Left ventricle myocardium superior (tissue), 1 donor: ENCODE measurements at places on chromosomes 1 and 21.

DNA sequence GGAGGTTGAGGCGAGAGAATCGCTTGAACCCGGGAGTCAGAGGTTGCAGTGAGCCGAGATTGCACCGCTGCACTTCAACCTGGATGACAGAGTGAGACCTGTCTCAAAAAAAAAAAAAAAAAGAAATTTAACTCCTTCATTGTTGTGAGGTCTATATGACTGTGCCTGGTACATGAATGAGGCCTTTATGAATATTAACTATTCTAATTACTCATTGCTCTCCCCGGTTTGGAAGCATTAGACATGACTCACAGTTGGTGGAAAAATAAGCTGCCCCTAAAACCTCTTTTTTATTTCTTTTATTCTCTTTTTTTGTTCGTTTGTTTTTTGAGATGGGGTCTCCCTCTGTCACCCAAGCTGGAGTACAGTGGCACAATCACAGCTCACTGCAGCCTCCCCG, 3.3 kb downstream of the NPPB start:
- DNase-seq = no peak

DNA sequence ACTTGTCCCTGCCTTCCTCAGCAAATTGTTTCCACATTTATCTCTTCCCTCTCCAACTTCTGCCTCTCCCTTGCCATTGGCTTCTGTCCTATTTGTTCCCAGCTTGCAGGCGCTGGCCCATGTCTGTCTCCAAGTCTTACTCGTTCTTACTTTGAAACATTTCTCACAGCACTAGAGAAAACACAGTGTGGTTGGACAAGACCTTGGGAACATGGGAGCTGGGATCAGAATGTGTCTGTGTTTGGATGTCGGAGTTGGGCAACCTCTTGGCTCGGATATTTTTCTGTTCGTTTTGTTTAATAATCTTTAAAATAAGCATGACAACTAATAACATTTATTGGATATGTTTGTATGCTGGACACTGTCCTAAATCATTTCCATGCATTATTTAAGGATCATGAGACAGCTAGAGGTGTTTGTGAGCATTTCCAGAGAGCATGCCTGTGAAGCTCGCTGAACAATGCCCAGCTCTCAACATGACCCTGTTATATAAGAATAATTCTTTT, 5.9 kb upstream of the BRWD1 start:
- DNase-seq = peak; percentile 62

DNA sequence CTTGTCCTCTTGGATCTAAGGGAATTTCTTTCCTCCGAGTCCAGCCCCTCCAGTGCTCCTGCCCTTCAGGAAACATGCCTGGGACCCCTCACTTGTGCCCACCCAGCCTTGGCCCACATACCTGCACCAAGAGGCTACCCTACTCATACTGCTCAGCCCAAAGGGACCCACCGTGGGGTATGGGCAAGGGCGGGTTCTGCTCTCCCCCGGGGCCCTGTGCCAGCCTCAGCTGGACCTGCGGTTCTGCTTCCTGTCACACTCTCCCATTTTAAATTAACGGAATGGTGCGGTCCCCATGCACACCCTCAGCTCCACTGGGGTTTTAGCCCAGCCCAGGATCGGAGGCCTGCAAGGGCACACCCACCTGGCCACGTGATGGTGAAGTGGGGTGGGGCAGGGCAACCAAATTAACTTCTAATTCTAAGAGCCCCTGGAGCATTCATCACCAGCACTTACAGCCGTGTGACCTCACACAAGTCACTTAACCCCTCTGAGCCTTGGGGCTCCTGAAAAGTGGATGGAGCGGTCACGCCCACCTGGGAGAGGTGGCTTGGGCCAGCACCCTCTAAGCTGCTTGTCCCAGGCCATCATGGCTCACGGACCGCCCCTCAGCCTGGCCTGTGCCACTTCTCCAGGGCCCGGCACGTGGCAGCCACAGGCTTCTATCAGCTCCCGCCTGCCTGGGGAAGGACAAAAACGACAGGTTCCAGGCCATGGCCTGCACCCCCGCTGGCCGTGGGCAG, 28.3 kb downstream of the TP73 start:
- DNase-seq = peak; percentile 7

DNA sequence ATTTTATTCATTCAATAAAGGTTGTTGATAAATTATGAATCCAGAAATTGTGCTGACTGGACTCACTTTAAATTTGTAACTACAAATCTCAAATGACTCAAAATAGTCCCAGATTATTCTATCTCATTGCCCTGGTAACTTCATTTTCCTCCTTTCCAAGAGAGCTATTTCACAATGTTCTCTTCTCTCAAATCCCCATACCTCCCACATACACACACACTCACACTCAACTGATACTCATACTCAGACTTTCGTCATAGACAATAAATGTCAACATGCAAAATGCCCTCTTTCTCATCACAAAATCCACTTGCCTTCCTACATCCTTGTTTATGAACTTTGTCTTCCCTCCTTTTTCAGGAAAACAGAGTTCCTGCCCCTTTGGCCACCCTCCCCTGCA, 33.3 kb downstream of the EXTL2 start:
- DNase-seq = no peak

DNA sequence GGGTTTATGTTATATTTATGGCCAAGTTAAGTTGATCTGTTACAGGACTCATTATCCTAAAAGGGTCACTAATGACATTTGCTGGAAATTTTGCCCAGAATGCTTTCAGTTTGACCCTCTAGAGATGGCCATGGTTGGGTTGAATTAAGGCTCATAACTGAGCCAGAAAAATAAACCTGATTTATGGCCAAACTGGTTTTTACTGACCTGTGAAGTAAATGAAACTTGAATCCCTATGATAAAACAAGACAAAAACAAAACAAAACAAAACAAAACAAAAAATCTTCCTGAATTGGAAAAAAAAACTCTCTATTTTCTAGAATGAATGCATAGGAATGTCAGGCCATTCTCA, 72.5 kb upstream of the CLDN14 start:
- DNase-seq = no peak

DNA sequence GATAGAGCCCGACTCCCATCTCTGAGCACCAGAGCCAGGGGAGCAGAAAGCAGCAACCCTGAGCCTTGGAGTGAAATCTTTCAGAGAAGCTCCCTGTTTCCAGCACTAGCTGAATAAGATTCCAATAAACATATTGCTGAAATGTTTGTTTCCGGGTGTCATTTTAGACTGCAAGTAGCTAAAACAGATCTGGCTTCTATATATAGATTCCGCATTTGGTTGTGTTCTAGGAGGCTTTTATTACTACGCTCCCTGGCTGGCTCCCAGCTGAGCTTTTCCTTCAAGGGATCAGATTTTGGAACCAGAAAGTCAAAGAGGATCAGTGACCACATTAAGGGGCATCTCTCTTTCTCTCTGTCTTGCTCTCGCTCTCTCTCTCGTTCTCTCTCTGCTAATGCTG, 88.2 kb downstream of the PAPPA2 start:
- no peak for DNase-seq

DNA sequence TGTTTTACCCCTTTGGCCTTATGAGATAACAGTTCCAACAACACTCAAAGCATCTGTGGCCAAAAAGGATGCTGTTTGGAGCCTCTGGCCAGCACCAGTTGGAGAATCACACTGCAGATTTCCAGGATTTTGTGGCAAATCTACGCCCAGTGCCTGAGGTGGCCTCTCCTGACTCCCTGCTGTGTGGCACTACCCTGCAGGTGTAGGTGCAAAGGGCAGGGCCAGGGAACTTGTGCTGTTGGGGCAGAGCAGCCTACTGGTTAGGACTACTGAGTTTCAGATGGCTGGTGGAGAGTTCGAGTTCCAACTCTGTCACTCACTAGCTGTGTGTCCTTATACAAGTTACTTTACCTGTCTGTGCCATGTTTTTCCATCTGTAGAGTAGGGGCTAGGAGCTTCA, 170.5 kb downstream of the PTPRU start:
- no peak for DNase-seq

DNA sequence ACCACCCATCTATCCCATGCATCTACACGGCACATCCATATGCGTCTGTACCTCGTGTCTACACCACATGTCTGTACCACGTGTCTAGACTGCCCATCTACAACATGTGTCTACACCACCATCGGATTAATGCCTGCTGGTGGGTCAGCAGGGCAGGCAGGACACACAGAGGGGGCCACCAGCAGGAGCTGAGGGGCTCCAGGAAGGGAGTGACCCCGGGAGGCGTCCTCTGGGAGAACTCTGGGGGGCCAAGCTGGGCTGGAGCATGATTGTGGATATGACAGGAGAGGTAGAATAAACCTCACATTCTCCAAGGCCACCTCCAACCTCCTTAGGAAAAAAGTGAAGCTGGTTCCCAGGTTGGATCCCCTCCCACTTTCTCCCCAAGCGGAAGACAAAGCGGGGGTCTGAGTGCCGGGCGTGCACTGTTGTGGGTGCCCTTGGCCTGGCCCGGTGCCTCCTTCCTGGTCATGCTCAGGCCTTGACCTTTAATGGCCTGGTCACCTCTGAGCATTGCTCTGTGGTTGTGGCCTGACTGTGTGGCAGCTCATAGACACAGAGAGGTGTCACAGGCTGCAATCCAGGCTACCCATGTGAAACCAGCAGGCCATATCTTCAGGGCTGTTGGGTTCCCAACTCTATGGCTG, 881 bp upstream of the ACTRT2 start:
- DNase-seq = no peak

- no peak for DNase-seq
Measured at GRCh38 chr1:51231896-51232295, 4.2 kb upstream of the RNF11 start.

GRCh38 chr1:92484472-92485380, 2.0 kb downstream of the GFI1 start:
- peak; percentile 50 for DNase-seq

- DNase-seq = no peak
Measured at GRCh38 chr21:30518876-30519275, 16.9 kb upstream of the KRTAP19-5 start.

GRCh38 chr1:115173151-115173550, 83.8 kb upstream of the TSPAN2 start:
- DNase-seq = no peak

DNA sequence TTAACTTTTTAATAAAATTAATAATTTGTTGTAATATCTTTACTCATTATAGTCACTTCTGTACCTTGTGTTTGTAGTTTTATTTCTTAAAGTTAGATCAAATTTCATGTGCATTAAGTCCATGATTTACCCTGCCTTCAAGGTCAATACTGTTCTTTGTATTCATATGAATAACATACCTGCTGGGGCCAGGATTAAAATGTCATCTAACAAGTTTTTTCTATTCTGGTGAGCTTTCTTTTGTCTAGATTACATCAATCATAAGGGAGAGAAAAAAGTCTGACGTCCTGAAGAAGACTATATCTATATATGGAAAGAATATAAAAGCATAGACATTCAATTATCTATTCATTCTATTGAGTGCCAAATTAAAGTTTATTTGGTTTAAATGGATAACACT, 232.6 kb downstream of the COL11A1 start:
- DNase-seq = no peak

DNA sequence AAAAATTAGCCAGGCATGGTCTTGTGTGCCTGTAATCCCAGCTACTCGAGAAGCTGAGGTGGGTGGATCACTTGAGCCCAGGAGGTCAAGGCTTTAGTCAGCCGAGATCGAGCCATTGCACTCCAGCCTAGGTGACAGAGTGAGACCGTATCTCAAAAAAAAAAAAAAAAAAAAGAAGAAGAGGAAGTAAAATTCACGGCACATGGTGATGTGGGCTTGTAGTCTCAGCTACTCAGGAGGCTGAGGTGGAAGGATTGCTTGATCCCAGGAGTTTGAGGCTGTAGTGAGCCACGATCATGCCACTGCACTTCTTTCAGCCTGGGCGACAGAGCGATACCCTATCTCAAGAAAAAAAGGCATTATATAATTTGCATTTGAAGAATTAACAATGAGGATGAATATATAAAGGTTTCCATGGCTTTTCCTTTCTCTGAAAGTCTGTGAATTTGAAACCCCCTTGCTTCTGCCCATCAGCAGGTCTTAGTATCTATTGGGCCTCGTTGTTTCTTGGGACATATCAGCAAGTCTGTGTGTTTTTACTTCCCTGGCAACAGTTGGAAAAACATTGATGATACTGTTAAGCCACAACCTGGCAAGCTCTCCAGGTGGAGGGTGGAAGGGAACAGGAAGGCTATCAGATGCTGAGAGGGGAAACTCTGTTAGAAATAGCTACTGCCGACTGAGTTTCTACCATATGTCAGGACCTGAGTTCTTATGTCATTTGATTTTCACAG, 4.6 kb upstream of the PLA2G2D start:
- no peak for DNase-seq

GRCh38 chr1:106676021-106676420, 380.5 kb upstream of the PRMT6 start:
- no peak for DNase-seq

- DNase-seq = no peak
Measured at GRCh38 chr1:18908911-18909771, 6.8 kb upstream of the ALDH4A1 start.

- DNase-seq = no peak
Measured at GRCh38 chr1:26740023-26740634, 44.3 kb downstream of the ARID1A start.

DNA sequence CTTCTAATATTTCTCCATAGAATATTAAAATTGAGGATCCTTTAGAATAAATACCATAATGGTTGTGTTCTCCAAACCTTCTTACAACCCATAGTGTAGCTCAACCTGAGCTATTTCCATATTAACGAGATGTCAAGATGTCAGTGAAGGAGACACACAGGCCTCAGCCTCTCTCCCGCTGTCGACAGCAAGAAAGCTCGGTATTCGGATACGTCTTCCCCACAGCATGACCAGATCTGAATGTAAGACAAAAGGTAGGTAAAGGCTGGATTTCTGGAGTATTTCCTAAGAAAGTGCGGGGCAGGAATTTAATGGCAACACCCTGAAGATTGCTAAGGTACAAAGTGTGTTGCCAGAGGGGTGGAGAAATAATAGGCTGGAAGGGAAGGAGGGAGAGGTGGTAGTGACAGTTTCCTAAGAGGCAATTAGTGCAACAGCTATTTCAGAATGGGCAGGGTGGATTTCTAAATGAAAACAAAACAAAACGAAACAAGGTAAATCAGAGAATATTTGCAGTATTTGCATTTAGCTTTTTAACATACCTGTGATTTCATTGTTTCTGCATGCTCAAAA, 1.7 kb downstream of the ADSS2 start:
- DNase-seq = no peak

DNA sequence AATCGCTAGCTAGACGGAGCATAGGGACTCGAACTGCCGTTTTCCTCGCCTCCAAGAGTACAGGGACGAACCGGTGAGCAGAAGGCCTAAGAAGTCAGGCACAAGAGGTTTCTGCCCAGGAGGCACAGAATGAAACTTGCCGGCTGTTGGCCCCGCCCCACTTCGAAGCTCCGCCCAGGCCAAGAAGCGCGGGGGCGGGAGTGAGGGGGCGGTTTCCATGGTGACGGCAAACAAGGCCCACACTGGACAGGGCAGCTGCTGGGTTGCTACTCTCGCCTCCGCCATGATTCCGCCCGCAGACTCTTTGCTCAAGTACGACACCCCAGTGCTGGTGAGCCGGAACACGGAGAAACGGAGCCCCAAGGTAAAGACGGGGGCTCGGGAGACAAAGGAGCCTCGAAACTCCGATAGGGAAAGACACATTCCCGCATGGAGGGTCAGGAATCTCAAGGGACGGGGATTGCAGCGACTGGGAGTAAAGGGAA, at the start of gene DNALI1:
Gene DNALI1 (plus strand): TSS at position 229 of the 485 bp plus-strand sequence. CDS start 55 bp downstream, at position 284.
- peak; percentile 89 for DNase-seq

GRCh38 chr1:31891280-31891679, 46.9 kb downstream of the PTP4A2 start:
- DNase-seq = no peak
